Vein endothelial cell (primary cell): ENCODE measurements at places on chromosomes 16 and 17. TPM values are rescaled to one million over a fixed set of nuclear protein-coding genes. Genes with fewer than 3 reads are reported as not detected.

Gene PRR29
- 0.33 and 0.57 TPM in 2 replicates for total RNA-seq

Gene ITGB4
- 6.1 and 50.0 TPM in 2 replicates for total RNA-seq

Gene RFFL
- 14.4 and 17.3 TPM in 2 replicates for total RNA-seq

Gene EPX
- total RNA-seq, result not detected in 2 replicates

Gene KRTAP9-4
- not detected in 2 replicates for total RNA-seq

Gene NPIPA2
- 0.29 TPM in 1 of 2 replicates, not detected in the other for total RNA-seq

Gene SLC38A8
- not detected in 2 replicates for total RNA-seq

Gene PCGF2
- total RNA-seq, result 5.8 and 8.8 TPM in 2 replicates

Gene CAMTA2
- total RNA-seq, result 8.2 and 10.0 TPM in 2 replicates

Gene TEKT5
- total RNA-seq, result 0.65 TPM in 1 of 2 replicates, not detected in the other

Gene KRT222
- not detected in 2 replicates for total RNA-seq

Gene ASPHD1
- total RNA-seq, result 0.33 and 0.48 TPM in 2 replicates

Gene SCGB1C2
- total RNA-seq, result not detected in 2 replicates

Gene KRTAP3-3
- not detected in 2 replicates for total RNA-seq

Gene ZNF785
- total RNA-seq, result 12.7 and 13.0 TPM in 2 replicates

Gene RBFOX1
- total RNA-seq, result not detected in 2 replicates

Gene SYT17
- 1.6 and 2.4 TPM in 2 replicates for total RNA-seq

Gene TVP23B
- total RNA-seq, result 38.5 and 48.1 TPM in 2 replicates

Gene TPSAB1
- total RNA-seq, result not detected in 2 replicates
